SHP77 (cell line): ENCODE measurements at places on chromosomes 5 and 9.

DNA sequence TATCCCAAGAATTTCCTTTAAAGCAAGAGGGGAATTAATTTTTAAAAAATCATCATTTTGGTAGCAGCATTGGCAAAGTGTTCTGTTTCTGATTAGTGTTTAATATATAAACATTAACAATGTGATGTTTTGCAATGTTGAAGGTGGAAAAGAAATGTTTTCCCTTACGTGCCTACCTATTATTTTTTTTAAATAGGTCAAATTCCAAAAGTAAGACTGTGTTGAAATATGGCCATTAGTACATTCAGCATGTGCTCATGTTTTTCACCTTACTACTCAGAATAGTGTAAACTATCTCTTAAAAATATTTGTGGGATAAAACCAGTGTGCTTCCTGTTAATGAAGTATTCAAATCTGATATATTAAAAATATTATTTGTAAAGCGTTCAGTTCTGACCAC lies 3.3 kb downstream of the DOCK8 start:
- no peak for DNase-seq

GRCh38 chr9:69027355-69028097 lies 8.0 kb upstream of the FXN start:
- DNase-seq = no peak

GRCh38 chr9:110638381-110638954 lies 30.1 kb upstream of the MUSK start:
- DNase-seq = no peak

GRCh38 chr5:160925281-160925680 lies 73.3 kb upstream of the ATP10B start:
- no peak for DNase-seq

DNA sequence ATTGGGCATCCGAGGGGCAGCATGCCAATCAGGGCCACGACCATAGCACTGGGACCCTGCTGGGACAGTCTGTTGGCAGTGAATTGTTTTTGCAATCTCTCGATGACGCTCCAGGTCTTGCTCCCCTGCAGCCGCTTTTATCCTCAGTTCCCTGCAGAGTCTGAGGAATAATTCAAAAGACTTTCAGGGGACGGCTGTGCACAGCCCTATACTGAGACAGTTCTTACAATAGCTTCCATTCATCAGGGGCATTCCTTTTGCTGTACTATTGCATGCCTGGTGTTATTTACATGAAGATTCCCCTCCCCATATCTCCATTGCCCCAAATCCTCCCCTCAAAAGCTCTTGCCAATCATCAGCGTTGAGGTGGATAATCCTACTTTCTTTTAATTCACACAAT lies 163.3 kb upstream of the WWC1 start:
- DNase-seq = no peak

DNA sequence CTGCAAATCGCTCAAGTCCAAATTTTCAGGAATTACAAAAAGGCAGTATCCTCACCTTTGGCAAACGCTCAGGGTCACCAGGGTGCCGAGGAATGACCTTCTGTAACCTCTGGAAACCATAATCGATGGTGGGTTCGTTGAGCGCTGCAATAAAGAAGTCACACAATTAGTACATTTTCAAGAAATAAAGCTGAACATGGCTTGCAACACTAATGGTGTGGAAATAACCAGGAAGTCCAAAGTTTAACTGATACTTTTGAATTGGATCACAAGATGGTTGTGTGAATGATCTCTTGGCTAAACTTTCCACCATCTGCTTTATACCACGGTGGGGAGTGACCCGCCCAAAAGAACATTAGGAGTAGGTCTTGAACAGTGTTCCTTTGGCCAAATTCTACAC lies 368.7 kb downstream of the EBF1 start:
- DNase-seq = no peak

DNA sequence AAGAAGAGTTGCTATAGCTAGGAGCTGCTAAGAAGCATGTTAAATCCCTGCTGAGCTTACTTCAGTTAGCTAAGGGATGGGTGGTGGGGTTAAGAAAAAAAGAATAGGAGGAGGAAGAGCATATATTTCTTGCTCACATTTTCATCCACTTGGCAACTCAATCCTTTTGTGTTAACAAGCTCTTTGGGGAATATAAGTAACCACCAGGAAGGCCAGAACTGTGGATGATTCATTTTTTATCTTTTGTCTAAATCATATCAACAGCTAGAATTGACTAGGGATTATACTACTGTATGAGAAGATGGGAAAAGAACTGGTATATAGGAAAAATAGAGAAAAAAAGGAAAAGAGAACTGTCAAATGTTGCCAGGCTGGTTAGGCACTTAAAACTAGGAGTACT lies 555.3 kb upstream of the ARRDC3 start:
- no peak for DNase-seq

DNA sequence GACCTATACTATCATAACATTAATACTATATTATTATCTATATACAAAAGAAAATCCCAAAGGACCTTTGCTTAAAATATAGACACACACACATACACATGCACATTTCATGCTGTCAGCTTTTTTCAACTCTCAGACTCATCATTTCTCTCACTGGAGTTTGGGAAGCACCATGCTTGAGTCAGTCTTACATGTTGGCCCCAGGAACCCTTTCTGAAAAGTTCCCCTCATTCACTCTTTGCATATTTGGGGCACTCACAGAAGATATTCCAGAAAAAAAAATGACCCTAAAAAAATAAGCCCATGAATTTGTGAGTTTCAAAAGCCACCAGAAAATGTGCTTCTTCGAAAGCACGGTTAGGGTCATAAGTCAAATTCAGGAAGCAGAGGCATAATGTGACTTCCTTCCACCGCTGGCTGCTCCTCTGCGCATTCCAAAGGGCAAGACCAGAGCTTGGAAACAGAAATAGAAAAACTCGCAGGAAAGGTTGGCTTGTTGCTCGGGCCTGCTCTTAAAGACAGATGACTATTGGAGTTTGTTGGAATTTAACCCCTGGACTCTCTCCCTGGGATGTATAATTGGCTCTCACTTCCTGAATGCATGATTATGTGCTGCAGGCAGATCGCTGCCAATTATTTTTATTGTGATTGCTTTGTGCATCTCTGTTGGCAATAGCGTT lies 129.7 kb upstream of the IQGAP2 start:
- DNase-seq = no peak

DNA sequence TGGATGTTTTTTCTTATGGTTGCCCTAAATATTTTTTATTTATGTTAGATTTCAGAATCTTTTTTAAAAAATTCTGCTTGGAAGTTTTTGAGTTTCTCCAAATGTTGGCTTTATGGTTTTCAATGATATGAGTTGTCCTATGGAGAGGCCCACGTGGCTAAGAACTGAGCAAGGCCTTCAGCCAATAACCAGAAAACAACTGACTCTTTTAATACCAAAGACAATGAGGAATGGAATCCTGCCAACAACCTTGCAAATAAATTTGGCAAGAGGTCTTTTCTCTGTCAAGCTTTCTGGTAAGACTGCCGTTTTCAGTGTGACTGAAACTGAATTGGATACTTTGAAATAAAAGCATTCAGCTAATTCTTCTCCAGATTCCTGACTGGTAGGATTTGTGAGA lies 1740.1 kb upstream of the WWC1 start:
- no peak for DNase-seq

DNA sequence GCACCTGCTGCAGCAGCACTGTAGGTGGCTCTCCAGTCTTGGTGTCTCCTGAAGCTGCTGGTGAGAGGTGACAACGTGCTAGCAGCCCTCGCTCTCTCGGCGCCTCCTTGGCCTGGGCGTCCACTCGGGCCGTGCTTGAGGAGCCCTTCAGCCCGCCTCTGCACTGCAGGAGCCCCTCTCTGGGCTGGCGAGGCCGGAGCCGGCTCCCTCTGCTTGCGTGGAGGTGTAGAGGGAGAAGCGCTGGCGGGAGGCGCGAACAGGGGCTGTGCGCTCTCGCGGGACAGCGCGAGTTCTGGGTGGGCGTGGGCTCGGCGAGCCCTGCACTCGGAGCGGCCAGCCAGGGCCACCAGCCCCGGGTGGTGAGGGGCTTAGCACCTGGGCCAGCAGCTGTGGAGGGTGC lies 62.2 kb upstream of the CNOT6 start:
- no peak for DNase-seq

DNA sequence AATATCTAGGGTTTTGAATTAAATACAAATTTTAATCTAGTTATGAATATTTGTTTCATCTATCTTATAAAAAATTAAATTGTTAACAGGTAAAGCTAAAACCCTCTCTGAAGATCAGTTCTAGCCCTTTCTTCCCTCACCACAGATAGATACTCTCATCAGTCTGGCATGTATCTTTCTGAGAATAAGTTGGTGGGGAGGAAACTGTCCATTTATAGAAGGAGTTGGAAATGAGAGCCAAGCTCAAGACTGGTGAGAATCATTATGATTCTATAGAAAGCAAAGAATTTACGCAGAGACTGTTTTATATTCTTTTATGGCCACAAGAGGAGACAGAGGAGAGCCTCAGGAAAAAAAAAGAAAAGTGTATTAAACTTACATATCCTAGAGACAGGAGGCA lies 59.0 kb downstream of the STARD4 start:
- DNase-seq = no peak

DNA sequence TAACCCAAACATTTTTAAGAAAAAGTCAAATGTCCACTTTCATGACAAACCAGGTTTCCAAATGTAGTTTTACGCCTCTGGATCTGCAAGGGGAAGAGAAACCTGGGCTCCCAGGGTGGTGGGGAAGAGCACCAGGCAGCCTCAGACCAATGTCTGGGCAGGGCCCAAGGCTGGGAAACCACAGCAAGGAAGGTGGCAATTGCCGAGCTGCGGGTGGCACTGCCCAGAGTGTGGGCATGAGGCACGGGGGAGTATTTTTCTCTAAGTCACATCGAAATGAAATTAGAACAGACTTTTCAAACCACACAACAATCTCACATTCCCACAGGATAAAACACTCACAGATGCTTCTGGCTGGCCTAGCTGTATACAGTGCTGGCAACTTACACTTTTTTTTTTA lies 32.6 kb upstream of the RASGEF1C start:
- DNase-seq = no peak
